ENCODE measurements at places on chromosomes 11 and 22.

DNA sequence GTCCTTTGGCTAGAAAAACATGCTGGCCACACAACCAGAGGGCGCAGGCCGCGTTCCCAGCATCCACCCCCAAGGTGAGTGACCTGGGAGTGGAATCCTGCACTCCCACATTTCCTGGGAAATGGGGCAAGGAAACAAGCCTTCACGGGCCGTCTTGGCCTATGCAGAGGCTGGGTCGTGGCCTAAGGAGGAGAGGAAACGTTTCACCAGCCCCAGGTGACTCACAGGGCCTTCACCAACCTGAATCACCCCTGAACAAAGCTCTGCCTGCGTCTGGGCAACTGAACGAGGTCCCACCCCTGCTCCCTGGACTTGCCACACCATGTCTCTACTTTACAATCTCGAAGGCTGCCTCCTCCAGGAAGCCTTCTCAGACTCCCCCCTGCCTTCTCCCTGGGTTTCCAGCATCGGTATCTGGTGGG is 13.2 kb downstream of the MYH9 start:
- DNase-seq: no peak

DNA sequence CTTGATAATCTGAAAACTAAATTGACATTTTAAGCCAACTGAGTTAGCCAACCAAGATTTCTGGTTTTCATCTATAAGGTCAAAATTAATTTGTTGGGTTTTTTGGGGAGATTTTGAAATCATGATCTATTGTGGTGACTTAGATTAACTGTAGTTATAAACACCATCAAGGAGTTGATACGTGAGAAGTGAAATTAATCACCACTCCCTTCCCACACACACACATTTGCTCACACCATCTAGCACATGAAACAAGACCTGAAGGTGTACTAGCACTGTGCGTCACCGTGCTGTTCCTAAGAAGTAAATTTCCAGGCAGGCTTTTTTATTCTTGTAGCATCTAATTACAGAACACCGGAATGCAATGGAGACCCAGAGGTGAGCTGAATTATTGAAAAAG is 2.1 kb downstream of the OR5B21 start:
- DNase-seq: no peak

DNA sequence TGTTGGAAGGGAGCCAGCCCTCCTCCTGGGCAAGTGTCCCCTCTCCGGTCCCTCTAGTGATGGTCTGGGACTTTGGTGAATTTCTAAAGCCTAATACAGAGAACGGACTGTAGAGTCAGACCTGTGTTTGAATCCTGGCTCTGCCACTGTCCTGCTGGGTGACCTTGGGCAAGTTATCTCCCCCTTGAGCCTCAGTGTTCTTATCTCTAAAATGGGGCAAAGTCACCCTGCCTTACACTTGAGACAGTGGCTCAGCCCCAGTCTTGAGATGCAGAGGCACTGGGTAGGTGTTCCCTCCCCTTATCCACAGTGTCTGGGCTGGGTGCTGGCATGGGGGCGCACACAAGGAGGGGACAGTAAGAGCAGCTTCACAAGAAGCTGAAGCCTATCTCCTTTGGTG is 20.9 kb downstream of the DGAT2 start:
- DNase-seq: no peak

- DNase-seq: no peak
Observed at GRCh38 chr11:34495239-34495723, 18.3 kb downstream of the ELF5 start.

- DNase-seq: no peak
Observed at GRCh38 chr11:15764326-15764725, 592.0 kb downstream of the SOX6 start.
